ENCODE measurements at places on chromosomes 12 and 14. TPM values are rescaled to one million over a fixed set of nuclear protein-coding genes. Genes with fewer than 3 reads are reported as not detected.

The TPH2 gene
- total RNA-seq, result 0.14 TPM

The PLEKHD1 gene
- under 0.01 TPM for total RNA-seq

The CCDC175 gene
- total RNA-seq, result not detected

The THTPA gene
- 15.7 TPM for total RNA-seq

The RERGL gene
- total RNA-seq, result not detected

The CD9 gene
- 1,428 TPM for total RNA-seq

The PLBD1 gene
- 0.40 TPM for total RNA-seq

The IAPP gene
- total RNA-seq, result not detected

The SRGAP1 gene
- 1.8 TPM for total RNA-seq

The CACNA2D4 gene
- total RNA-seq, result 0.18 TPM

The CNTN1 gene
- 0.79 TPM for total RNA-seq

The KLRG1 gene
- total RNA-seq, result 7.9 TPM

The TGFB3 gene
- total RNA-seq, result 2.6 TPM

The ANKLE2 gene
- total RNA-seq, result 78.0 TPM

The ABHD4 gene
- total RNA-seq, result 6.7 TPM

The TPPP2 gene
- not detected for total RNA-seq

The SOCS4 gene
- total RNA-seq, result 18.1 TPM

DNA sequence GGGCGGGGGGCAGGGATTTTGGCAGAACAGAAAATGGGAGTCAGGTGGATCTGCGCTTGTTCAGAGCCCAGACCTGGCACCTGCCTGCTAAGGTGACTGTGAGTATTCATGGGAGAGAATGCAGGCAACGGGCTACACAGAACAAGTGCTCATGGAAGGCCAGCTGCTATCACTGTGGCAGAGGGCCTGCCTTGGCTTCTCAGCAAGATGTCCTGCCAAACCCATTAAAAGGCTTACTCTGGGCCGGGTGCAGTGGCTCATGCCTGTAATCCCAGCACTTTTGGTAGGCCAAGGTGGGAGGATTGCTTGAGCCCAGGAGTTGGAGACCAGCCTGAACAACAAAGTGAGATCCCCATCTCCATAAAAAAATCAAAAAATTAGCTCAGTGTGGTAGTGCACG lies 21.0 kb downstream of the DIO3 start:
- DNase-seq, result no peak

GRCh38 chr14:99810559-99810874 lies 17.3 kb downstream of the EML1 start:
- DNase-seq, result no peak

DNA sequence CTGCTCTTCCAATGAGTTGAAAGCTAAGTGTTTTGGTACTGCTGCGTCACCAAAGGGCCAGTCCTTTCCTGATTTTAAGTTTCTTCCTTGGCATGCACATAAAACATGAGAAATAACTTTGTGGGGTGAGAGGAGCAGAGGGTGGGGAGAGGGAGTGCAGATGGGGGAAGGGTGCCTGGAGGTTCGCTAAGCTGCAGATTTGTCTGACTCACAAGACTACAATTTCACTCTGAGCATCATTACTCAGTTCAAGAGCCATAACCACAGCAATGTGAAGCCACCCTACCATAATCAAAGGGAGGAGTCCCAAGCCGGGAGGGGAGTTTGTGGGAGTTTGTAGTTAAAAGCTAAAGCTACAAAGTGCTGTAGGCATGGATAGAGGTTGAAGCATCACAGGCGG lies 136.1 kb downstream of the ANO2 start:
- no peak for DNase-seq

GRCh38 chr14:100341301-100342031 lies 18.3 kb downstream of the SLC25A47 start:
- peak; percentile 93 for DNase-seq

DNA sequence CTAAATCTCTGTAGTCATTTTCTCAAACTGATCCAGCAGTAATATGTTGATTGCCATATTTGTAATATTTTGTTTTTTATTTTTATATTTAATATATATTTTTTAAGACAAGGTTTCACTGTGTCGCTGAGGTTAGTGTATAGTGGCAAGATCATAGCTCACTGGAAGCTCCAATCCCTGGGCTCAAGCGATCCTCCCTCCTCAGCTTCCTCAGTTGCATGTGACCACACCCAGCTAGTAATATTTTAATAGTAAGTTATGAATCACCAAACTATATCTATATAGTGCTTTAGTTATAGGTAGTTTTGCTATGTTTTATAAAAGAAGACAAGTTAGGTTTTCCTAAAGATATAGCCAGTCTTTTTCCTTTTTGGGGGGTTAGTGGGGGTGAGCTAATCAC lies 22.0 kb upstream of the LRIG3 start:
- no peak for DNase-seq

GRCh38 chr12:56980941-56981530 lies 23.6 kb upstream of the RDH16 start:
- no peak for DNase-seq

GRCh38 chr12:117498256-117498655 lies 136.8 kb upstream of the NOS1 start:
- DNase-seq, result no peak

GRCh38 chr14:70245026-70245425 lies 56.3 kb upstream of the SLC8A3 start:
- DNase-seq, result no peak

DNA sequence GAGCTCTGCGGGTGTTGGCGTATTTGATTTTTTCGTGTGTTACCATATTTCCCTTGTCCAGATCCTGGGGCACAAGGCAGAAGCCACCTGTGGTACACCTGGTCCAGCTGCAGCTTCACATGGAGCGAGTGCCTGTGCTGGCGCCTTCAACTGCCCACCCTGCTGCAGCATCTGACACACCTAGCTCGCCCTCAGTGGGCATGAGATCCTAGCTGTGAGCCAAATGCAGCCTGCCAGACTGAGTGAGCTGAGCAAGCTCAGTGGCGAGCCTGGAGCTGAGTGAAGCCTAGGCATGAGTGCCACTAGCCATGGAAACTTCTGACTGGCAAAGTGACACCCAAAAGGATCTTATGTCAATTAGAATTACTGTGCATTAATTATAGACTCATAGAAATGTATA lies 1226.8 kb upstream of the FLRT2 start:
- DNase-seq, result no peak

- no peak for DNase-seq
Measured at GRCh38 chr12:30806989-30807694, 52.4 kb upstream of the CAPRIN2 start.

- DNase-seq, result no peak
Measured at GRCh38 chr12:17079251-17079909, 473.4 kb upstream of the LMO3 start.

- peak; percentile 35 for DNase-seq
Measured at GRCh38 chr14:94132285-94132887, 3.0 kb upstream of the IFI27L2 start.

DNA sequence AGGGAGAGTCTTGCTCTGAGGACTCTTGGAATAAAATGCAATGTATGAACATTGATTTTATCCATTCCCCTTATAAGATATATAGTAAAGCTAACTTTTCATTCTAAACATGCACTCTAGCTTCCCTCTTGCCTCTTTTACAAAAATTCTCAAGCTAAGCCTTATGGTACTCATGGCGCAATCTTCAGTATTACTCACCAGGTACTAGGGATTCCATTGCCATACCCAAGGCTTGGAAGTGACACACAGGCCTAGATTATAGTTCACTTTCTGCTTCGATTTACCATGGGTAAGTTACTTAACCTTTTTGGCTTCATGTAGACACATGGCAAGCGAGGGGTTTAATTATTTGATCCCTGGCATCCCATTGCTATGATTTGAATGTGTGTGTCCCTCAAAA lies 331.5 kb downstream of the LRIG3 start:
- DNase-seq, result no peak

- DNase-seq, result no peak
Measured at GRCh38 chr14:103286460-103286859, 47.6 kb upstream of the EIF5 start.

GRCh38 chr12:123151457-123152454 lies 866 bp upstream of the PITPNM2 start:
- DNase-seq, result no peak

DNA sequence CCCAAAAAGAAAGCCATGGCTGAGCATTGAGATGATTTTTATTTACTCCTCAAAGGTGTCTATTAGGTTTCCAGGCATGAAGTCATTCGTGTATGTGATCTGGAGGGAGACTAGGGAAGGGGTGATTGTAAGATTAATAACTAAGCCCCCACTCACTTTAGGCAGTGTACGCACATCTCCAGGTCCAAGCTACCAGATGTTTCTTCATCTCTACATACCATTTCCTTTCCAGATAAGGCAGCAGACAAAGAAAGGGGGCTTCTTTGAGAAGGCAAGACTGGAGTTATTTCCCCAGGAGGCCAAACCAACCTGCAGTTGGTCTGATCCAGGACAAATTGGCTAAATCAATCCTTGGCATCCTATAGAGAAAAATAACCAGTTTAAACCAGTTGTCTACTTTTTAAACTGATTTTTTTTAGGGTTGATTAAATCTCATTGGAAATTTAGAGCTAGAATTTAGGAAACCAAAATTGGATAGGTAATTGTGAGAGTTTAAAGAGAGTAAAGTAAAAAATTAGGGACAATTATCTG lies 3.9 kb downstream of the HOXC13 start:
- no peak for DNase-seq

GRCh38 chr14:90426663-90427062 lies 29.8 kb downstream of the CALM1 start:
- no peak for DNase-seq

- peak; percentile 69 for DNase-seq
Measured at GRCh38 chr14:94676495-94677185, 64.4 kb downstream of the SERPINA3 start.

GRCh38 chr14:75561013-75561432 lies 17.4 kb upstream of the FLVCR2 start:
- no peak for DNase-seq

- no peak for DNase-seq
Measured at GRCh38 chr14:69667938-69668335, 56.5 kb downstream of the SUSD6 start.

DNA sequence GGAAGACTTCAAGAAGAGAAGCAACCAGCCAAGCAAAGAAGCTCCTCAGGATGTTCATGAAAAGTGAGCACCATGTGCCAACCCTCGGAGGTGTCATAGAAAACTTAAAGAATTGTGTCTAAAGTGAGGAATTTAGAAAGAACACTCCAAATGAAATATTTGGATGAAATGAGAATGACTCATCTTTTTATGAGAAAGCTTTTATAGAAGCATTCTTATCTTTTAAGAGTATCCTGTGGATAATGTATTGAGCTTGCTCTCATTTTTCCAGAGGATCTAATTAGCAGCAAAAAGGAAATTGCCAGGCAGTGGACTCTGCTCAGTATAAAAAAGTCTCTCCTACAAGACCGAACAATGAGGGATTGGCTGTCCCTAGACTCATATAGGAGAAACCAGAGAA lies 454.9 kb downstream of the LRIG3 start:
- no peak for DNase-seq

DNA sequence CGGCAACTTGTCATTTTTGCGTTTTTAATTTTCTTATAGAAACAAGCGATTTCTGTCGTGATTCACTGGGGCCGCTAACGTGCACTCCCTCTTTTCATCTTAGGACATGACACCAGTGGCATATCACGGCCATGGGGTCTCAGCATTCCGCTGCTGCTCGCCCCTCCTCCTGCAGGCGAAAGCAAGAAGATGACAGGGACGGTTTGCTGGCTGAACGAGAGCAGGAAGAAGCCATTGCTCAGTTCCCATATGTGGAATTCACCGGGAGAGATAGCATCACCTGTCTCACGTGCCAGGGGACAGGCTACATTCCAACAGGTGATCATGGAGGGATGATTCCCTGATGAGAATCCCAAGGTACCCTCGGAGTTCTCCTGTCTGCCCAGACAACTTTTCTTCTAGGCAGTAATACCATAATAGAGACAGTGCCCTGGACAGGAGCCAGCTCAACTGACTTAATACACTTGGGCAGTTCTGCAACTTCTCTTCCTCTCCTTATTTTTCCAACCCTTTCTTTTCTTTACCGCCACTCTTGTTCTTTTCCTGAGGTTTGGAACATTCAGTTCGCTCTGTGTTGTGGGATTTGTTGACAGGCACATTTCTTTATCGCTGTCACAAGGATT lies 821 bp downstream of the TMEM106C start:
- DNase-seq, result no peak

- DNase-seq, result no peak
Measured at GRCh38 chr12:87310126-87310525, 719.1 kb downstream of the C12orf50 start.

DNA sequence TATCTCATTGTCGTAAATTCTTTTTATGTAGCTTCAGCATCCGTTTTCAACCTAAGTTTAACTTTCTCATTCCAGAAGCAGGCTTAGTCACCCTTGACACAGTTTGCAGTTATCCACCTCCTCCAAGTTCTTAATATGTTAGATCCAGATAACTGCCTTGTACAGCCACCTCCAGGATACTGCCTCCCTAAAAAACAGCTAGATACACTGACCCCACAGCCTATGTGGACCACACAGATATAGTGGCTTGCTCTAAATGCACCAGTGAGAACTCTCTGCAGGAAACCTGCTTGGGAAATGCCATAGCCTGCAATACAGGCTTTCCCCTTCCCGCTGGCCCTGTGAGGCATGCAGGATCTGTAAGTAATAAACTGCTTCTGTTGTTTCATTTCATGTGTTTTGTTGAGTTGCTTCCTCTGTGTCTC lies 11.1 kb upstream of the RTL1 start:
- DNase-seq, result no peak
